ENCODE measurements at places on chromosomes 12 and 14.

DNA sequence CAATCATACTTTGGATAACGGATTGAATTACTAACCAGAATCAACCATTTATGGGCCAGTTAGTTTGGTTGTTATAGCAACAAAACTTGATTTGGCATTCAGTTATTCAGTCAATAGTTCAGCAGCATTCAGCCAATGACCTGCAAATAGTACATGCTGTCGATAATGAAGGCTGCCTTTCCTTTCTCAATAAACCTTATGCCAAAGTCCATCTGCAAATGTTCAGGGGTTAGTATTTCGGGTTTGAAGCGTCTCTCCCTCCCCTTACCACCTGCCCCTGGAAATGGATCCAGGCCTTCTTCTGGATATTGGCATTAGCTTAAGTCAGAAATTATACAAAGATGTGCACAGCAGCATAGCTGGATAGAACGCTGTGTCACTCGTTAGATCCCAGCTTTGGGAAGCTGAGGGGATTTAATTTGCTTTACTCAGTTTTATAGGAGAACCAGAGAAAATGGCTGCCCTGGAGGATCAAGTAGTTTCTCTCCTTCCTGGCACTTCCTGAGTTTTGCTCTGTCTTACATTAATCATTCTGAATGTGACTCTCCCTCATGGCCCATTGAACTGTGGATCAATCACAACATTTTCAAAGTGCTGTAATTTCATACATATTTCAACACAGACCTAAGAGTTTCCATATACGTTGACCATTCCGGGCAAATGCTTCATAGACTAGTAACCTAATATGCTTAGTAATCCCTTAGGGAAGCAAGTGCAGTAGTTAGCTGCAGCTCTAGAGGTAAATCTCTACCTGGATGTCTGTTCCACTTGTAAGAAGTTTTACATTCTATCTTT, 46.7 kb upstream of the PTPRR start:
- DNase-seq, result no peak

DNA sequence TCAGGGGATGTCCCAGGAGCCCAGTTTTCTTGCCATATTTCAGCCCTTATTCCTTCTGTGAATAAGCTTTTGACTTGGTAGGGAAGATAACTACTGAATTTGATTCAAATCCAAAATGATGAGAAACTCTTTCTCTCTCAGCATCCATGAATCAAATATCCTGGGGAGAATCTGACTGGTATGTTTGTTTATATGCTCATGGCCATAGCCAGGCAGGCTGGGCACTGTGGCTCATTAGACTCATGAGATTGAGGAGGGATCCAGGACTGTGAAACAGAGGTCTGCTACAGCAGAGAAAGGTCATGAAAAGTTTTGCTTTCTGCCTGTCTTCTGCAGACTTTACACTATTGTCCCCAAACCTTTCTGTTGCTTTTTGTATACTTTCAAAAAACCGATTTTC, 346.4 kb upstream of the ATP2B1 start:
- DNase-seq, result no peak

DNA sequence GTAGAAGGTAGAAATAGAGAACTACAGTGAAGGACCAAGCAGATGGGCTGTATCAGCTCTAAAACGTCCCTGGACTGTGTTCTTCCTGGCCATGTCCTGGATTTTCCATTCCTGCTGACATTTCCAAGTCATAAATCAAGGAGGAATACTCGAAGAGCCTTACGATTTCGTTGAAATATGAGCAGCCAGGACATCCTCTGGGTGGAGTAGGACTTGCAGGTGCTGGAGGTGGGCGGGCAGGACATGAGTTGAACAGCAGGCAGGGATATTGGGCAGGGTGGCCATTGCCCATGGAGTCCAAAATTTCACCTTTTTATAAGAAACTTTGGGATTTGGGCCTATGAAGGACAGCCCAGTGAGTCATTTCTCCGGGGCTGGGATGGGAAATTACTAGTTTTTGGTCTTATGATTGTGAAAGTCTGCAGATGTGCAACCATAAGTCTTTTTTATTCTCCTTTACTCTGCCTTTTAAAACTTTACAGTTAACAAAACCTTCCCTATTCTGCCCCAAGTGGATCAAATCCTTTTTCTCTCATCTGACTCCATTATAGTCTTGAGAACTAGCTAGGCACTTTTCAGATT, 88.8 kb downstream of the TMX1 start:
- DNase-seq, result no peak

DNA sequence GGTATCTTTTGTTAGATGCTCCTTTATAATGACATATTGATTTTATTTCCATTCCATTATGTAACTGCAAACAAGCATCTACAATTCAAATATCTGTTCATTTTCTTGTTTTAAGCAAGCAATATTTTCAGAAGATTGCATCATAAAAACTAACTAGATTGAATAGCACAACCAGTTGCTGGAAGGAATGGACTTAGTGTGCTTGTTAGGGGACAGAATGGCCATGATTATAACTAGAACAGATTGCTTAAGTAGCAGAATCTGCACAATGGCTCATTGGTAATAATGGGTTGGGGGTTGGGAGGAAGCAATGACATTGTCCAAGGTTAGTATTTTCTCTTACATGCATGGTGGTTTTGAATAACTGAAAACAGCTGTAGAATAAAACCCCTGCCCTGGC, 939.5 kb downstream of the SLC16A7 start:
- no peak for DNase-seq

DNA sequence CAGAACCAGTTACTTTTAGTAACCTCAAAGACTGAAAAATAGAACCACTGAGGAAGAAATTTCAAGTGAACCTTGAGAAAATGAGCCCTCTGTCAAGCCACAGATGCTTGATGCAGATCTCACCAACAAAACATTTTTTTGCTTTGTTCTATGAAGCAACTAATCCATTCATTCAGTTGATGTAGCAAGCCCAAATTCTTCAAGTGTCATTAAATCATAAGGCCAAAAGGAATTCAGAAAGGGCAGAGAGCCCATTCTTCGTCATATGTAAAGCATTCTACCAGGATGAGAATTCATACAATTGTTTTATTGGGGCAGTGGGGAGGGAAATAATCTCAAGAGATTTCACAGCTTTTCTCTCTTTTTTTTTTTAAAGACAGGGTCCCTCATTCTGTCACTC, 218.0 kb upstream of the RGS6 start:
- no peak for DNase-seq

- DNase-seq, result no peak
Measured at GRCh38 chr14:87698481-87698880, 294.5 kb downstream of the GALC start.

DNA sequence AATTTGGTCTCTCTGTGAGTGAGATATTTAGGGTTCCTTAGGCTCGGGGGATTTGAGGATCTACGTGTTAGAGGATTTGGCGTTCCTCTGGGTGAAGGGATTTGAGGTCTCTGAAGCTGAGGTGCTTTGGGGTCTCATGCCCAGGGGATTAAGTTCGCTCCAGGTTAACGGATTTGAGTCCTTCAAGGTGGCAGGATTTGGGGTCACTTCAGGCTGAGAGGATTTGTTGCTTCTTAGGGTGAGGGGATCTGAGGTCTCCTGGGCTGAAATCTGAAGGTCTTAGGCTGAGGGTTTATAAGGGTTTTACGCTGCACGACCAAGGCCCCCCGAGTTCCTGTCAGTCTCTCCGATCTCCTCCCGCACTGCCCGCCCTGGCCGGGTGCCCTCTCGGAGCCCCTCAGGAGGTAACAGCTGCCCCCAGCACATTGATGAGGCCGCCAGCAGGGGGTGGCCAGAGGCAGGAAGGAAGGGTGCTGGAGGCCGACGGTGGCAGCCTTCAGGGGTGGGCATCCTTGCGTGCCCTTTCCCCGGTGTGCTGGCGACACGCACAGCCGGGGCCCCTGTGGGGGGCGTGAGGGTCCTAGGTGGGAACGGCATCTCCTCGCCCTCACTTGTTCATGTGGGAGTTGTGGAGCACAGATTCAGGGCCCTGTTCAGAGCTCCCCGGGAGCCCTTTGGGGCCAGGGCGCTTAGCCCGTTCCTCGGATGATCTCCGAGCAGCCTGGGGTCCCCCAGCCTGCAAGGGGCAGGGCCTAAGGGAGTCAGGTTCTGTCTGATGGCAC, 14.3 kb downstream of the CEP170B start:
- DNase-seq, result no peak

DNA sequence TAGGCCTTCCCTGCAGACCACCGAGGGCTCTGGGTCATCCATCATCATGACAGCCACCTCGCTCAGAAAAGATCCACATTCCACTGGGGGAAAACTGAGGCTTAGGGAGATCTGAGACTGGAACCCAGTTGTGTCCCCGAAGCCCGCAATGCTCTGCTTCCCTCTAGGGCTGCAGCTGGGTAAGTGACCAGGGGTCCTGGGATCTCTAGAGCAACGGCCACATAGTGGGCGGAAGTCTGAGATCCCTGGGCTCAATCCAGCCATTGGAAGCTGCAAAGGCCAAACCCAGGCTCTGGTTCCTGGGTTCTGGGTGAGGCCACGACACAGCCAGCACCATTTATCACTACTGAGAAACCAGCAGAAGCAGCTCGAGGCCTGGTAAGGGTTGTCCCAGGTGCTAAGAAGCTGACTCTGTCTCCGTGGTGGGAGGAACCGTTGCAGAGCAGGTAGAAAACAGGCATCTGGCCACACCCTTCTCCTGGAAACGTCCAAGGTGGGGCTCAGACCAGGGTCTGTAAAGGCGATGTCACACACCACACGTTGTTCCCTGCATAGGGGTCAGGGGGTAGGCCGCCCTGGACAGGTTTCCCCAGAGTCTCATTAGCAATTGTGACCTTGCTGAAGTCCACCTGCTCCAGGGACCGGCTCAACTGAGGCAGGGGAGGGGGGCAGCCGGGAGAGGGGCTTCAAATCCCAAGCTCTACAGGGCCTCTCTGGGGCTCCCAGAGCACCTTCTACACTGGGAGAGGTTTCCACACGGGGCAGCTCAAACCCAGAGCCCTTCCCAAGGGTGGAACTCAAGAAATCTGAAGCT, 38.6 kb downstream of the BCL11B start:
- no peak for DNase-seq

- DNase-seq, result no peak
Measured at GRCh38 chr14:96164861-96165490, 39.7 kb upstream of the BDKRB2 start.

GRCh38 chr12:93348575-93349435, 28.9 kb upstream of the NUDT4 start:
- no peak for DNase-seq

GRCh38 chr14:106044949-106045596, 518.7 kb downstream of the TMEM121 start:
- no peak for DNase-seq

DNA sequence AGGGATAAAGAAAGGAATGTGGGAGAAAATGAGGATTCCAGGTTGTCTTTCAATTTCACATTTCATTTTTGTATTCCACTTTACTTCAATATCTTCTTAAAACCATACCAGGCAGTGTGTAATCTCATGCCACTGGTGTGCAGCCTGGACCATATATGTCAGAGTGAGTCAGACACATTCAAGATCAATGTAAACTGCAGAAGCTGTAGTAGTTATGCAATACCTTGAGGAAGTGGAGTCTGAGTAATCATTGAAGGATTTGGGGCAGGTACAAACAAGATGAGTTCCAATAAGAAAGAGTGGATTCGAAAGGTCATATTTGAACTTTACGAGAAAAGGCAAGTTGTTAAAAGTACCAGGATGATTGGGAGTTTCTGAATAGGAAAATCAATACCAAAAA, 14.1 kb downstream of the PLCZ1 start:
- no peak for DNase-seq

GRCh38 chr12:52495389-52495788, 2.3 kb upstream of the KRT6A start:
- no peak for DNase-seq

DNA sequence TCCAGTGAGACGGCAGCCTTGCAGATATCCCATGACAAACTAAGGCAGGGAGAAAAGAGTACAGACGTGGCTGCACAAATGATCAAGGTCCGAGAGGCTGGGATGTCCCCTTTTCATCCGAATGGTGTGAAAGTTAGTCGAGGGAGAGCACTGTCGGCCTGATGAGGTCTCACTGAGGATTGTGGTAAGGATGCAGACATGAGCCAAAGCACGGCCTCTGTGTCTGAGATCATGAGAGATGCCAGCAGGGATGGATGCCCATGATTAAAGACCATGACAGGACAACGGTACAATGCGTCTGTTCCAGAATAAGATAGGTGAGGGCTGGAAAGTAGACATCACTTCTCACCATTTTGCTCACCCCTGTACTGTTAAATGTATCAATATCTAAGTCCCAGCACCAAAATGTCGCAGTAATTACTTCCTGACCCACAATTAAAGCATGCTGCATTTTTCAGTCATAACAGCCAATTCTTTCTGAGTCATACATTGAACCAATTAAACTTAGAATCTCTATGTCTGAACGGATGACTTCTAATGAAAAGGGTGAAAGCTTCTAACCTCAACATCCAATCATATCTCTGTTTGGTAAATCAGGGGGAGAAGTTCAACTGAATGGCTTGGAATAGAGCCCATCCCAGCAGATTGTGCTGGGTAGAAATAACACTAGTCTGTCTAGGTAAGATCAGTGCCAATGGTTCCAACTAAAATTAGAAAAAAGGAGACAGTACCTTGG, 249.6 kb upstream of the SOX5 start:
- no peak for DNase-seq

DNA sequence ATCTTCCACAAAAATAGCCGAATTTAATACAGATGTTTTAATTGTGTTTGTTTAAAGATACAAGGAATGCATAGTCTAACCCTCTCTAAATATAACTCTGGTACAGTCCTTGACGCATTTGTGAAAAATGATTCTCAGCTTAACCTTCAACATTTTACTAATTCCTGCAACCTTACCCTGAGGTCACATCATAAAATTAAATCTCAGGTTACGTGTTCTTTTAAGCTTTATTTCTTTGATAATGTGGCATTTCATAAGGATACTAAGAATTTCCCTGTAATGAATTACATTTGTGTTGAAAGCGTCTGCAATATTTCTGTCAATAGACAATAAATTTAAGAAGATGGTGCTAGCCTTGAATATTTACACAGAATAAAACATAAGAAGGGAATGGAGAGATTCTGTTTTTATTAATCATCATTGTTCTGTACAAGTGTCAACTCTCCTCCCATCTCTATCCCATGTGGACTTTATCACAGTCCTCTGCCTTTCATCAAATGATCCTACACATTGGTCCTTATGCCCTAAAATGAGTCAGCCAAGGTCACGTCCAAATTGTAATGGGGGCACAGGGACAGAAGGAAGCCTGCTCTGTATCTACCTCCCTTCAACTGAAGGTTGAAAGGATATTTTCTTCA, 769.3 kb upstream of the FLRT2 start:
- no peak for DNase-seq

GRCh38 chr12:14268120-14268515, 97.4 kb upstream of the ATF7IP start:
- DNase-seq, result no peak

All from NCI-H2081 treated with DMSO at 0.1 percent for 48 hours (cell line).